ENCODE measurements at places on chromosomes 11 and 22.

- DNase-seq = no peak
Observed at GRCh38 chr11:100315946-100316345, 371.1 kb upstream of the ARHGAP42 start.

- no peak for DNase-seq
Observed at GRCh38 chr11:37972691-37973090, 1374.7 kb upstream of the RAG2 start.

- DNase-seq = no peak
Observed at GRCh38 chr11:30131535-30131934, 99.3 kb upstream of the FSHB start.

DNA sequence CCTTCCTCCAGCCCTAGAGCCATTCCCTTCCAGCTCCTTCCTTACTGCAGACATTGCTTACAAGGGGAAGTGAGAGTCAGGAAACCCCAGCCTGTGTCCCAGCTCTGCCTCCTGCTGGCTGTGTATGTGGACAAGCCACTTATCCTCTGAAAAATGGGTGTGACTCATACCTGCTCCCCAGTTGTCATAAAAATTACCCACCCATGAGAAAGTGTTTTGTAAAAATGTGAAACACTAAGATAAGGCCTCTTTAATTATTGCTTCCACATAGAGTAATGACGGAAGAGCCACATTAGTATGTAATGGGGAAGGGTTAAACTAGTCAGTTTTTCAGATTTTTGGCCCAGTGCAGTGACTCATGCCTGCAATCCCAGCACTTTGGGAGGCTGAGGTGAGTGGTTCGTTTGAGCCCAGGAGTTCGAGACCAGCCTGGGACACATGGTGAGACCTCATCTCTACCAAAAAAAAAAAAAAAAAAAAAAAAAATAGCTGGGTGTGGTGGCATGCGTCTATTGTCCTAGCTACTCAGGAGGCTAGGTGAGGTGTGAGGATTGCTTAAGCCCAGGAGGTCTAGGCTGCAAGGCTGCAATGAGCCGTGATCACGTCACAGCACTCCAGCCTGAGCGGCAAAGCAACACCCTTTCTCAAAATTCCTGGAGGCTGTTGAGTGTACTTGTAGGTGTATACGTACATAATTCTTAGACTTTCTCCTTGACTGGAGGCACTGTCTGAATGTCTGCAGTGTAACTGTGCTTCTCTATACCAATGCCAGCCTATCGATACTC lies 84.9 kb downstream of the CTTN start:
- no peak for DNase-seq

DNA sequence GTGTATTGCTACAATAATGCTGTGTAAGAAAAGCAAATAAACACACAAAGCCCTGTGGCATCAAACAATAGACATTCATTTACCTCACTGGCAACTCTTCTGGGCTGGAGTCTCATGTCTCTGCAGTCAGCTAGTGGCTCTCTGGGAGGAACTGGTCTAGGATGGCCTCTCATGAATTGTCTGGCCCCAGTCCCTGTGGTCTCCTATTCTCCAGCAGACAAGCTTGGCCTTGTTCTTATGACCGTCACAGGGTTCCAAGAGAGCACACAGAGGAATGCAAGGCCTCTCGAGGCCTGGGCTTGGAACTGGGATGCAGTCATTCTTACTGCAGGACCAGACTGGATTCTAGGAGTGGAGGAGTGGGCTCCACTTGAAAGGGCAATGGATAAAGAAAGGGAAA lies 141.2 kb upstream of the NTM start:
- no peak for DNase-seq

- DNase-seq = no peak
Observed at GRCh38 chr11:113138731-113139130, 175.7 kb upstream of the TTC12 start.

GRCh38 chr11:19352771-19353160 lies 112.0 kb upstream of the E2F8 start:
- DNase-seq = no peak

DNA sequence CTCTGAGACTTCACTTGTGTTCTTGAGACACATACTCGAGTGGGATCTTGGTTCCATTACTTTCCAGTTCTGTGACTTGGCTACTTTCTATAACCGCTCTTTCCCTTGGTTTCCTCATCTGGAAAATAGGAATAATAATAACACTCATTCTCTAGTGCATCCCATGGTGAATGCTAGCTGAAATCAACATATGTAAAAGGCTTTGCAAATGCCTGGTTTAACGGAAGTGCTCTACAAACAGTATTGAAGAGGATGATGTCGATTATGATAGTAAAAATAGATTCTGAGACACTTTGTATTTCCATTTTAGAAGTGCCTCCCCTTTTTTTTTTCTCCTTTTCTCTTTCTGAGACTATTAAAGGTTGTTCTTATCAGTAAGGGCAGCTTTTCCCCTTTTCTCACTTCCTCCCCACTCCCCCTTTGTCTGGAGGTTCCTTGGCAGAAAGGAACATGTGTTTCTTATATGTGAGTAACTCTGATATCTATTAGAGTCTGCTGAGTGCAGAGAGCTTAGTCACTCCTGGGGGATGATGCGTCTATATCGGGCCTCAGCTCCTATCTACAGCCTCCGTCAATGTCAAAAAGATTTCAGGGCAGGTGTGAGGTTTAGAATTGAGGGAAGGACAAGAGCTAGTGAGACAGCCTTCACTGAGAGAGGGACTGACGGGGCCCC lies 489.3 kb downstream of the NTM start:
- DNase-seq = no peak

GRCh38 chr11:68450711-68451110 lies 9.8 kb upstream of the PPP6R3 start:
- DNase-seq = no peak

DNA sequence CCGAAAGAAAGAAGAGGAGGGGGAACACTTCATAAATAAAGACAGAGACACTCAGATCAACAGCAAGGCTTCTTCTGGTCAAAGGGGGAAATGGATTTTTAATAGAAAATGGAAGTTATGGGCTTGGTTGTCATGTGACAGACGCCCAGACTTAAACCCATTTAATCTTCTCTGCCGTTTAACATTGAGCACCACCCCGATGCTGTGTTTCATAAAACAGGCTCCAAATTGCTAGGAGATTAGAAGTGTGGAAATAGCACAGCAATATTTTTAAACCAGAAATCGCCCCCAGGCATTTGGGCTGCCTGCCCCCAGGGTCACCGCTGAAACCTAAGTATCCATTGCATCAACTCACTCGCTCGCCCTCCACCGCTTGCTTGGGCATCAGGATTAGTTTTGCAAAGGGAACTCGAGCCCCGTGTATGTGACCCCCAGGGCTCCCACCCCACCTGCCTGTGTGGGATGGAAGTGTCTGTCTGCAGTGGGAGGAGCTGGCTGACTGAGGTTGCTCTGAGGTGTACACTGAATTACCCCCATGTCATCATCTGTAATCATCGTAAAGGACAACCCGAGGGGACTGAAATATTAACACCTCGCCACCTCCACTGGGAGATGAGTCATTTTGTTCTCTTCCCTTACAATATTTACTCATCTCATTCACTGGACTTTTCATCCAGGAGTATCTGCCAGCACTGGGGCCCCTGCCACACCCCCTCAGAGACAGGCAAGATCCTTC lies 10.7 kb downstream of the DSCAML1 start:
- no peak for DNase-seq

DNA sequence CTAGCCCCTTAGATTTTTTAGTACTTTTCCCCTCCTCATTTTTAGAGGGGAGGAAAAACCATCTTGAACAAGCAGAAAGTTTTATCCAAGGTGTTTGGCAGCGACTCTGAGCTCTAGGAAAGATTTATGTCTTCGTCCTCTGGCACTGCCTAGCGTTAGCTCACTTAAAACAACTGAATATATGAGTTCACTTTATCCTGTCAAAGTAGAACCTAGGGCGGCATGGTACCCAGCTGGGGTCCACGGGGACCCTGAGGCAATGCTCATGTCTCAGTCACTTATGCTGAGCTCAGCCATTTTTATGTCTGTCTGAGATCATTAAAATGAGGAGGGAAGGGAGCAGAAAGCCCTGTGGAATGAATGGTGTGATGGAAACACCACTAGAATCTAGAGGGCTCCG lies 14.2 kb upstream of the VSIG10L2 start:
- DNase-seq = no peak

DNA sequence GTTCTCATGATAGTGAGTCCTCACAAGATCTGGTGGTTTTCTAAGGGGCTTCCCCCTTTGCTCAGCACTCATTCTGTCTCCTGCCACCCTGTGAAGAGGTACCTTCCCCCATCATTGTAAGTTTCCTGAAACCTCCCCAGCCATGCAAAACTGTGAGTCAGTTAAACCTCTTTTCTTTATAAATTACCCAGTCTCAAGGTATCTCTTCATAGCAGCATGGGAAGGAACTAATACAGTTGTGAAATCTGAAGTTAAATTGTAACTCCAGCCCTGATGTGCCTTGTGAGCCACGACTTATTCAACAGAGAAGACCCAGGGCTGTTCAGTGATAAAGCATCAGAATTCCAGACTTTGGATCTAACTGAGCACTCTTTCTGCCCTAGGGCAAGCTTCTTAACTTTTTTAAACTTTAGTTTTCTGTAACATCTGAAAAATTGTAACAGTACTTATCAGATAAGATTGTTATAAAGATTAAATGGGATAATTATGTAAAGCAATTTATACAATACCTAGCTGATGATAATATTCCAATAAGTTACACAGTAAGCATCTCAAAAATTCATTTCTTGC lies 220.0 kb downstream of the TRPC6 start:
- no peak for DNase-seq

GRCh38 chr11:124799348-124800225 lies 619 bp downstream of the MSANTD2 start:
- DNase-seq = no peak

- DNase-seq = peak; percentile 84
Observed at GRCh38 chr11:112174789-112175598, at the start of gene BCO2. Gene BCO2 (plus strand): TSS chr11:112175512. CDS start chr11:112175602, 90 bp downstream.

- DNase-seq = no peak
Observed at GRCh38 chr22:31933816-31934482, 10.4 kb upstream of the YWHAH start.
